ENCODE measurements at places on chromosomes 2 and 18.

DNA sequence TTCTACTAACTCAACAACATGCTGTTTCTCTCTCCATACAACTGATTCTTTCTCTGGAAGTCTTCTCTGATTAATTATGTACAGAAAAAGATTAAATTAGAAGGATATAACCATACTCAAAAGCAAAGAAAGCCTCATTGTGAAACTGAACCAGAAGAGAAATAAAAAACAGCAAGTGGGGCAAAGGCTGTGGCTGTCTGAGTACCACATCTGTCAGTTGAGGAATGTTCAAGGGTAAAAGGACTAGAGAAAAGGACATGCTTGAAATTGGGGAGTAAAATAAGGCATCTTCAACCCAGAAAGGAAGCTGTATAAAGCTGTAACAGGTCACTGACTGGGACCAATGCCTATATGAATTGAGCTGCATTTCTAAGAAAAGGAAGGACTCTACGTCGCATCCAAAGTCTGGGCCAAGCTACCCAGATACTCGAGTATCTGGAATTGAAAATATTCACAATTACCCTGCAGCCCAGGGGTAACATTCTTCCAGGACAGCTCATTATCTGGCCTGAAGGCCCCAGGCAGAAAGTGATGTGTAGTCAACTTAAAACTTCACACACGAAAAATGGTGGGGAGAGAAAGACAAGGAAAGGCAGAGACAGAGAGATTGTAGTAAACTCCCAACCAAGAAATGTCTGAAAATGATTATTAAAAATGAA lies 356.0 kb upstream of the GALNT5 start:
- DNase-seq, result no peak

DNA sequence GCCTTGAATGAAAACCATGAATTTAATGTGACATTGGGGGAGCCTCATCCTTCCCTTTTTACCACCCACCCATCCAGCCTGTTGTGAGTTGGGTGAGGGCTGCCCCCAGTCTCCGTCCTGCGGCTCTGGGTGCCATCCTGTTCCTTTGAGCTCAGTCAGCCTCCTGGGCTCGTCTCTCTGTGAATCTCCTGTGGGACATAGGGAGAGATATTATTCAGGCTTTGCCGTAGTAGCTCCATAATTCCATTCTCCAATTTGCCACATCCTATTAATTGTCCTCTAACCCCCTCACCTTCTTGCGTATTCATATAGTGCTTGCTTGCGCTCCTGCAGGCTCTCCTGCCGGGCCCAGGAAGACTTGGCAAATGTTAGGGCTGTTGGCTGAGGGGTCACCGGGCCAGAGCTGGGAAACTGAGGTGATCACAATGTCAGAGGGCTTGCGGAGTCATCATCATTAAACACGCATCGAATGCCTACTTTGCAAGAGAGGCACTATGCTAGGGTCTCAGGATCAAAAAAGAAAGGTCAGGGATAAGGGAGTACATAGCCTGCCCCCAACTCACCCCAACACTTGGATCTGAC lies 709 bp upstream of the DQX1 start:
- DNase-seq, result no peak

- no peak for DNase-seq
Measured at GRCh38 chr2:154568413-154568812, 130.1 kb upstream of the KCNJ3 start.

DNA sequence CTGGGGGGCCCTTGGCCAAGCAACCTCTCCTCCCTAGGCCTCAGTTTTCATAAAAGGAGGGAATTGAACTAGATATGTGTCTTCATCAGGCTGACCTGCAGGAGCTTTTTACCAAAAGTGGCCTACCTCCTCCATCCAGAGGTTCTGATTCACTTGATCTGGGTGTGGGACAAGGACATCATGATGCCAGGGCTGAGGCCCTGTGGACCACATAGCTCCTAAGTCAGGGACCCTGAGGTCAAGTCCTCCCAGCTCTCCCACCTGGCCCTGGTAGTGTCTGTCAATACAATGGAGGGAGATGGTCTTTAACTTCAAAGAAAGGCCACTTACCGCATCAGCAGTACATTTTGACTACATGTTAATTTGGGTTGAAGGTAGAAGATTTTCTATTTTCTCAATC lies 10.4 kb downstream of the IL1RN start:
- no peak for DNase-seq

DNA sequence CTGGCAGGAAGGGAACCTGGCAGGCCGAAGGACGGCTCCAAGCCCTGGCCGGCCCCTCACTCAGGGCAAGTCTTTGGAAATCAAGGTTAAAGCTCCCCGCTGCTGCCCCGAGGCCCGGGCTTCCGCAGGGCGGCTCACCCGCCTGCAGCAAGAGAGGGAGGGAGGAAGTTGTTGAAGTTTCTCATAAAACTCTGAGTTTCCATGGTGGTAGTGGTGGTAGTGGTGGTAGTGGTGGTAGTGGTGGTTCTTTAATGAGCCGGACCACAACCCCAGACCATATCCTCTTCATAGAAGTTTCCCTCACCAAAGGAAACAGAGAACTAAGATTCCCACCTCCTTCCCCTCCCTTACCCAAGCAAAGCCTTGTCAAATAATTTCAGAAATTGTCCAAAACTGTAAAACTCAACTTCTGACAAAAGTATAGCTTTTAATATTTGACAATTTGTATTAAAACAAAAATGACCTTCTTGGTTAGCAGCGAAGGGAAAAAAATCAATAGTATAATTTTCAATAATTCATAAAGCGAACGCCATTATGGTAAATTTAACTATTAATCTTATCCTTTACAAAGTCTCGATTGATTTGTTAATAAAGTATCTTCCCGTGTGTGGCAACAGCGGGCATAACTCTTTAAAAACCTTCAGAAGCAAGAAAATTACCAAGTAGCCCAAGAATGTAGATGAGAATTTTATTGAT lies 1.5 kb upstream of the HOXD10 start:
- DNase-seq, result no peak

All from endothelial cell (in vitro differentiated cells).